Hair follicle dermal papilla cell (primary cell): ENCODE measurements at places on chromosomes 2 and 18. TPM values are rescaled to one million over a fixed set of nuclear protein-coding genes. Genes with fewer than 3 reads are reported as not detected.

The EML6 gene
- 0.65 and 3.2 TPM in 2 replicates for total RNA-seq

The IL1R1 gene
- total RNA-seq: 143 and 176 TPM in 2 replicates

The ELOA2 gene
- total RNA-seq: not detected in 2 replicates

The NYAP2 gene
- total RNA-seq: not detected in 2 replicates

The INO80C gene
- total RNA-seq: 3.5 and 4.5 TPM in 2 replicates
